ENCODE measurements at places on chromosomes 2 and 18.

GRCh38 chr2:20485612-20486388 lies 38.9 kb downstream of the RHOB start:
- DNase-seq: no peak

- peak; percentile 71 for DNase-seq
These were observed 300.9 kb downstream of the PHLPP1 start for GRCh38 chr18:63016270-63016669.

GRCh38 chr2:50135821-50136220 lies 896.1 kb downstream of the NRXN1 start:
- no peak for DNase-seq

- no peak for DNase-seq
These were observed 134.4 kb downstream of the IKZF2 start for GRCh38 chr2:213016984-213017351.

DNA sequence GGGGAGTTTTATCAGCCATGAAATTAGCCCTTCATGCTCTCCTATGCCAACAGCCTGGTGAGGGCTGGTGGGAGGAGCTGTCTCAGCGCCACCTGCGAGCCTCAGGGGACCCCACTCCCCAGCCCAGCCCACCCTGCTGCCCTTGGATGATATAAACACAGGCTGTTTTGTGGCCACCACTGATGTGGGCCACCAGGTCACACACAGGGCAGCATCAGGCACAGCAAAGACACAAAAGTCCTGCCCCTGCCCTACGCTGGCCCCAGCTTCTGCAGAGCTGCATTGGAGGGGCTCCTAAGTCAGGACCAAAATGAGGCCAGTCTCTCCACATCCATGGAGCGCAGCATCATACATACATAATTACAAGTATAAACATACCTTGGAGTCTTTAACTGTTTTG lies 110.6 kb upstream of the TEX51 start:
- no peak for DNase-seq

GRCh38 chr2:74419345-74419744 lies 2.1 kb downstream of the C2orf81 start:
- DNase-seq: no peak

DNA sequence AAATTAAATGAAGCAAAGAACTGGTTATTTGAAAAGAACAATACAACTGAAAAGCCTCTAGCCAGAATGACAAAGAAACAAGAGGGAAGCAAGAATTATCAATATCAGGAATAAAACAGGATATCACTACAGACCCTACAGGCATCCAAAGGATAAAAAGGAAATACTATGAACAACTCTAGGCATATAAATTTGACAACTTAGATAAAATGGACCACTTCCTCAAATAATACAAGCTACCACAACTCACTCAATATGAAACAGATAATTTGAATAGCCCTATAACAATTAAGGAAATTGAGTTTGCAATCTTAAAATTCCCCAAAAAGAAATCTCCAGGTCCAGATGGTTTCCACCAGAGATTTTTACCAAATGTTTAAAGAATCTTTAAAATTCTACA lies 19.8 kb downstream of the RPRD1A start:
- DNase-seq: no peak

GRCh38 chr2:231069379-231070054 lies 12.8 kb downstream of the PSMD1 start:
- DNase-seq: no peak

DNA sequence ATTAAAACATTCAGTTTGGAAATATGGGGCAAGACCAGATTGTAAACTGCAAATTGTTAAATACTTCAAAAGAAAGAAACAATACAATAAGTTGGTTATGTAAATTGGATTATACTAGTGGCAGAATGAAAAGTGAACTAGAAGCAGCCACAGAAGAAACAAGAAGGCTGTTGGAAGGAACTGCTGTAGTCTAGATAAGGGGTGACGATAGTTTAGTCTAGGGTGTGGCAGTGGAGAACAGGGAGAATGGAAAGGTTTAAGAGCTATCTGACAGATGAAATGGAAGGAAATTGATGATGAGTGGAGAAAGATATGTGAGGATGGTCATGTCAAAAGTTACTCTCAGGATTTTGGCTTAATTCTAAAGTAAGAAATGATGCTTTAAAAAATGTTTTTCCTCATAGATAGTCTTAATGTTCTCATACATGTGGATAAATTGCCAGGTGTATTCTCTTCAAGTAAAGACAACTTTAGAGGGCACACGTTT lies 179.7 kb downstream of the GPD2 start:
- no peak for DNase-seq

DNA sequence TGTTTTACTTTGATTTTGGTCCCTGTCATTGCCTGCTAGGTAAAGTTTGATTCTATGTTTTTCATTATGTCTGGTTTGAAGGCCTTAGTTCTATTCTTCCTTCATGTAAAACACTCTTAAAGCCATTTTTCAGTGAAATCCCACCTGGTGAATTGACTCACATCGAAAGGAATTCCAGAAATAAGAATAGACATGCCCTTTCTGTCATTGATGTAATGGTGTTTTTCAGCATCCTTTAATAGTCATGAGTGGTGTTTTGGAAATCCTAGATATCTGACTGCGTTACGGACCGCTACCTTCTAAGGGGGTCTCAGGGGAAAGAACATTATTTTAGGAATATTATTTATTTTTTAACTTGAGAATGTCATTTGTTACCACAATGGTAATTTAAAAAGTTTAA lies 104.5 kb upstream of the ZEB2 start:
- no peak for DNase-seq

DNA sequence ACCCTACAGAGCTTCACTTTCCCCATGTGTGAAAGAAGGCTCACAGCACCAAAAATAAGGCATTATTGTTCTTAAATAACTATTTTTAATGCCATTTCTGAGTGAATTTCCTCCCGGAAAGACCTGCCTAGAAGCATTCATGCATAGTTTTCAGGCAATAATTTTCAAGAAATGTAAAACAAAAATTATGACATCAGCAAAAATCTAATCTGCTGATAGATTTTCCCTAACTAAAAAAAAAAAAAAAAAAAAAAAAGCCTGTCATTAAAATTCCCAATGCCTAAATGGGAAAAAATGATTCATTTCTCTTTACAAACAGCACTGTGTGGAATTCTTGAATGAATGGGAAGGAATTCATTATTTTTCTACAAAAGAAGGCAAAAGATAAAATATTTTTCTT lies 35.4 kb downstream of the ABCB11 start:
- no peak for DNase-seq

DNA sequence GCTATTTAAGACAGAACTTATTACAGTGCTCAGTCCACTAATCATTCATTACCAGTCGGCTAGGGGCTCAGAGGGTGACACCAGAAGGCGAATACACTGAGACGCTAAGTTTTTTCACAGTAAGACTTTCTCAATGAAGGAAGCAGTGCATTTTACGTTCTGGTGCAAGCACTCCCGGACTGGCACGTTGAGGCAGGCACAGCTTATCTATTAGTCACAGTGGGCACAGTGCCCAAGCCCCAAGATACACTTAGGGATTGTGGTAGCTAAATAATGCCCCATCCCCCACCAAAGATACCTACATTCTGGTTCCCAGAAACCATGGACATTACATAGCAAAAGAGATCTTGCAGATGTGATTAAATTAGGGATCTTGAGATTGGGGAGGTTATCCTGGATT lies 32.6 kb upstream of the BCL11A start:
- DNase-seq: no peak

DNA sequence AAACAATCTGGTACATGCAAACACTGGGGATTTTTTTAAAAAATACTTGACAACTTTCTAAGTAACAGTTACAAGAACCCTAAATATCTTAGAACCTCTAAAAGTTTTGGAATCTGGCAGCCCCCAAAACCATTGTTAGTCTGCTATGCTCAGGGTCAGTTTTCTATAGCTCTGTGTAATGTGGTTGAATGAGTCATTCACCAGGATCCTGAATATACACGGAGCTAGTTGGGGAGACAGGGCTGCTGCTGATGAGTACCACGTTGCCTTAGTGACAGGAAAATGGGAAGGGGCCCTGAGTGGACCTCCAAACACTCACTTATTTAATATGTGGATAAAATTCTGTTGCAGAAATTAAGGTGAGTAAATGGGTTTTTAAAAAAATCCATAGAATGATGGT lies 36.9 kb upstream of the TANC1 start:
- DNase-seq: no peak

DNA sequence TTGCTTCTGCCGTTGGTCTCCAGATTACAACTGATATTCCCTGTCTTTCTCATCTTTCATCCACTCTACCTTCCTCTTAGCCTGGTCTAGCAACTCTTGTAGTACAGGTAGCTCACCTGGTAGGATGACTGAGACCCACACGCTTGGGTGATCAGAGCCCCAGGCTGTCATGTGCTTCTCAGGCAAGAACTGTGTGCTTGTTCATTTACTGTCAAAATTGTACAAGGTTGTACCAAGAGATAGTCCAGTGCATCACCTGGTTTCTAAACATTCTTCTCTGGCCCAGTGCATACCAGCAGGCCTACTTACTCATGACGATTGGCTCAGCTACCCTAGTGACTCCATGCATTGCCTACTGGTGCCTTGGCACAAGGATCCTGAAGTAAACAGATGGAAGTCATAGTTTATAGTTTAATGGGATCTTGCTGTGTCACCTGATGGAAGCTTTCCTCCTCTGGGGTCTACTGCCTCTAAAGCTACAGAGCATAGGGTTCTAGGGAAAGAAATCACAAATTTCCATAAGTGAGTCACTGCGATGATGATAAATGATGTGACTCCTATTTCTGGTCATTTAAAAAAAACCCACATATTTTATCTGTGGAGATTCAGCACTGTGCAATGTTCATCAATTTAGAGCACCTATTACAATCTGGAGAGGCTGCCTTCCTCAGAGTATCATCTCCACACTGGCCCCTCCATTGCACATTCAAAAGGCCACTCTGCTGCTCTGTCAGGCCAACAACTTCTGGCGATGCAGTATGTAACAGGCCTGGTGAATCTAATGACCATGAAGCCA lies 481.8 kb upstream of the MEIS1 start:
- no peak for DNase-seq

- no peak for DNase-seq
These were observed 312.0 kb upstream of the TNP1 start for GRCh38 chr2:217171874-217172273.

- no peak for DNase-seq
These were observed 25.8 kb downstream of the CAB39 start for GRCh38 chr2:230738391-230738811.

DNA sequence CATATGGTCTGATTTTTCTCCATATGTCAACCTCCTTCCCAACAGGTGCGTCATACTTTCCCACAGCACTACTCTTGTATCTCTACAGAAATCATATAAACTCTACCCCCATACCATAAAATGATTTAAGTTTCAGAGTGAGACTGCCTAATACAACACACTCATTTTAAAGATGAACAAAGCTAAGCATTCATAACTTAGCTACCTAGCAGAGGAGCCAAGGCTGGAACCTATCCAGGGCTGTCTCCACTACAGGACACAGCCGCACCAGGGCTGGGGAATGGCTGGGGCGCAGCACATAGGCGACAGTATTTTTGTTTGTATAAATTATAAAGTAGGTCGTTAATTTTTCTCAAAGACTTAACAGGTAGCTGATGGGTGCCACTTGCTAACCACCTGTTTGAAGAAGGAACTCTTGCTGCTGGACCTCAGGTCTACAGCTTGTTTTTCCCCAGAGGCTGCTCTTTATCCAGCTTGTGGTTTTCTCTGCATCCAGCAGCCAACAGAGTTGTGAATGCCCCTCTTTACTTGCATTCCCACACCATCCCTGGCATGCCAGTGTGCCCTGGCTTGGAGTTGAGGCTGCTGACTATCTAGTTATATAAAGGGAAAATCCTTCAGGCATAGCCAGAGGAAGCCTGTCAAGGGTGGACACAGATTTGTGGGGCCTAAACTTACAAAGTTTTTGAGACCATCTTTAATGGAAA lies 62.0 kb downstream of the HNRNPLL start:
- DNase-seq: no peak

DNA sequence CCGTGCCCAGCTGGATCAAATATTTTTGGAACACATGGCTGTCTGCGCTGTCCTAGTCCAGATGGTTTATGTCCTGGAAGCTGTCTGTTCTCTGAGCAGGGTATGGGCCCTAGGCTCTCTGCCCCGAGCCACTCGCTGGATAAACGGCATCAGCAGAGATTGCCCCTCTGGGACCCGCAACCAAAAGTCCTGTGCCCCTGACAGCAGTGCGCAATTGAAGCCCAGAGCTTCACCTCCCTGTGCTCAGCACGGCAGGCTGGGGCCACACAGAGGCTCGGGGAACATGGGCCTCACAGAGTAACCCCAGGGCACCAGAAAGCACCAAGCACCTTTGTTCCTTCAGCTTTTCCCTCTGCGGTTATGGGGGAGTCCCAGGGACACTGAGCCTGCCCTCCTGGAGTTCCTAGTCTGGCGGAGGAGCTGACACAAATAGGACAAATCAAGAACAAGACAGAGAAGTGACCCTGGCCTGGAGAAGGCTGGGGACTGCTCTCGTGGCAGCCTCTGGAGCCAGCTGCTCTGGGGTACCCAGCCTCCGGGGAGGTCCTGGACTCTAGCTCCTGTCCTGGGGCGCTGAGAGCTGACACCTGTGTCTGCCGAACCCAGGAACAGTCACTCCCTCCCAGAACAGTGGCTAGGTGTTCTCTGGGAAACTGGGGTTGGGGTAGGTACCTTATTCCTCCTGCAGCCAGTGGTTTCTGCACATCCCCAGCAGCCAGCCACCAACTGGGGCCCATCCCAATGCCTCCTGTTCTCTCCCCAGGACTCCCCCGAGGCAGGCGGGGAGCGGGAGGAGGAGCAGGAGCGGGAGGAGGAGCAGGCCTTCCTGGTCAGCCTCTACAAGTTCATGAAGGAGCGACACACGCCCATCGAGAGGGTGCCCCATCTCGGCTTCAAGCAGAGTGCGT lies 12.3 kb downstream of the ARID5A start:
- no peak for DNase-seq

All from CD4-positive, alpha-beta T cell treated with Interleukin-17A for 1 hour (primary cell).